Memory B cell (primary cell): ENCODE measurements at places on chromosomes 3 and 15.

DNA sequence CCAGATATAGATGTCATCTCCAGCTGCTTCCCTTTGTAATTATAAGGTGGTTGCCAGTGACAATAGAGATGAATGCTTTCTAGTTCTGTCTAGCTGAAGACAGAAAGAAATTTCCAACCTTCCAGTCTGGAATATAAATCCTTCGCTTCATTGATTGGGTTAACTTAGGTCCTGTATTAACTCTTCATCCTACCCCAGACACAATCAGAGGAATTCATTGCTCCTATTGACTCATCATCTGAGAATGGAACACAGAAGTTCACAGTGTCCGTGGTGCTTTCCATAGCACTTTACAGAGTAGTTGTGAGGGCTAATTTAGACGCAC, 241.4 kb downstream of the NFKBIZ start:
- no peaks in the 10 kb centered on the region for H3K36me3 ChIP-seq
- no peak for DNase-seq
- H3K27ac ChIP-seq: no peak overlapping the region

DNA sequence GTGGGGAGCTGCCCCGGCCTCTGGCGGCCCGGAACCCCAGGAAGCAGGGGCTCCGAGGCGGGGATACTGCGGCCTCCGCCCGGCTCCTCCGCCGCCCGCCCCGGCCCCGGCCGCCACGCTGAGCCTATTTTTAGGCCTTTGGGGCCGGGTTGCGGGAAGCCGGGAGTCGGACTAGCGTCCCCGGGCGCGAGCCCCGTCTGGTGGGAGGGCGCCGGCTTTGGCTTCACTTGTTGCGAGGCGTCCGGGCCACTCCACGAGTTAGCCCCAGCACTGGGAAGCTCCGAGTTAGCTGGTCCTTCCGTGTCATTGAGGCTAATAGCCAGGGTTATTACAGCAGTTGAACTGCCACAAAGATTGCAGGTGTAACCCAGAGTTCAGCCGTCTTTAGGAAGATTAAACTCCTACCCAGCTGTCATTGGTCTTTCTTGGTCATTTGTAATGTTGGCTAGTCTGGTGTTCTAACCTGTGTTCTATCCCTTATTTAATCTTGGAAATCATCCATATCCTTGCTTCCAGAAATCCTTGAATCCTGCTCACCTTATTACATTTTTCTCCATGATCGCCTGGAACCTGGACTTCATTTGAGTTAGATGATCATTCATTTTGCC, 791 bp downstream of the GYG1 start:
- H3K27ac ChIP-seq: peak overlapping the region; percentile 74
- H3K27me3 ChIP-seq: no peaks in the 10 kb centered on the region
- peaks cover 9% of the 10 kb centered on the region for H3K36me3 ChIP-seq
- H3K4me3 ChIP-seq: peak overlapping the region; percentile 72
- peaks cover 15% of the 10 kb centered on the region for H3K4me1 ChIP-seq
- DNase-seq: peak; percentile 33

DNA sequence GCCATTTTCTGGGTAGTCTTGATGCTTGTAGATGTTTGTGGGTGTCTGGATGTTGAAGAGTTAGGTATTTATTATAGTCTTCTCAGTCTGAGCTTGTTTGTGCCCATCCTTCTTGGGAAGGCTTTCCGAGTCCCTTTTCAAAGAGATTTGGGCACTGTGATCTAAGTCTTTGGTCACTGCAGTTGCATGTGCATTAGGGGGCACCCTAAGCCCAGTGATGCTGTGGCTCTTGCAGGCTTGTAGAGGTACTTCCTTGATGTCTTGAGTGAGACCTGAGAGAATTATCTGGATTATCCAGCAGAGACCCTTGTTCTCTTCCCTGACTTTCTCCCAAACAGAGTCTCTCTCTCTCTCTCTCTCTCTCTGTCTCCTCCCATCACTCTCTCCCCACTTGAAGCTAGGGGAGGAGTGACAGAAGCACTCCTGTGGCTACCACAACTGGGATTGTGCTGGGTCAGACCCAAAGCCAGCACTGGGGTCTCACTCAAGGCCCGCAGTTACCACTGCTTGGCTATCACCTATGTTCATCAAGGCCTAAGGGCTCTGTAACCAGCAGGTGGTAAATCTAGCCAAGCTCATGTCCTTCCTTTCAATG, 68.5 kb downstream of the TMCO5A start:
- H3K27ac ChIP-seq: no peak overlapping the region
- peak; percentile 5 for DNase-seq
- peaks cover 5% of the 10 kb centered on the region for H3K27me3 ChIP-seq
- H3K36me3 ChIP-seq: peaks cover 4% of the 10 kb centered on the region
- H3K4me3 ChIP-seq: no peak overlapping the region

DNA sequence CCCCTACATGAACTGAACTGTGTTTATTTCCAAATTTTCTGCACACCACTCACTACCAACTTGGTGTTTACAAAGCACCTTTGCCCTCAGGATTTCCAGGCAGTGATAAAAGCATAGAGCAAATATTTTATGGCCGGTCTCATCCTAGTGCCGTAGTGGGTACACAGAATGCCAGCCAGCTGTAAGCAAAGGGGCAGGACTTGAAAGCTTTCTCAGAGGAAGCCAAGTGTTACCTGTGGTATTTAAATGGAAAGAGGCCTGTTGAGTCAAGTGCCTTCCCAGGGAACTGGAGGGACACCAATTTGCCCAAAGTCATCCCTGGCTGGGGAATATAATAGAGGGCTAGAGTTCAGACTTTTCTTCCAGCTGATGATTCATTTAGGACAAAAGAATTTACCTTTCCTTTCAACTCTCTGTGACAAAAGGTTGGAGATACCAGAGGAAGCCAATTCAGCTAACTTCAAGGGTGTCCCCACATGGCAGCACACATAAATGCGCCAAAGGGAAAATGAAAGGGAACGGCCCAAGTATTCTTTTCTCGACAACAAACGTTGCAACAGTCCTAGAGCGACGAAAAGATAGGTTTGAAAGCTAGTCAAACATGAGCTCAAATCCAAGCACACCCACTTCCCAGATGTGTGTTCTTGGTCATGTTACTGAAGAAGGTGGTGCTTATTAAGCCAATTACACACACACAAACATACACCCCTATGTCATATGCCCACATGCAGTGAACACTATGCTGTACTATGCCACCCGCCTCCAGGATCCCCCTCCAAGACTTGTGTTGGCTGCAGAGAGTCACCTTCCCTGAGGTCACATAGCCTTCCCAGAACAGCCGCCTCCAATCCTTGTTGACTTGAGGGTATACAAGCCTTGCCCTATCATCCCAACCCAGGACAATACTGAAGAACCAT, 27.7 kb downstream of the MAGI1 start:
- no peak overlapping the region for H3K27ac ChIP-seq
- H3K4me3 ChIP-seq: no peak overlapping the region
- no peak for DNase-seq
- H3K4me1 ChIP-seq: no peaks in the 10 kb centered on the region

DNA sequence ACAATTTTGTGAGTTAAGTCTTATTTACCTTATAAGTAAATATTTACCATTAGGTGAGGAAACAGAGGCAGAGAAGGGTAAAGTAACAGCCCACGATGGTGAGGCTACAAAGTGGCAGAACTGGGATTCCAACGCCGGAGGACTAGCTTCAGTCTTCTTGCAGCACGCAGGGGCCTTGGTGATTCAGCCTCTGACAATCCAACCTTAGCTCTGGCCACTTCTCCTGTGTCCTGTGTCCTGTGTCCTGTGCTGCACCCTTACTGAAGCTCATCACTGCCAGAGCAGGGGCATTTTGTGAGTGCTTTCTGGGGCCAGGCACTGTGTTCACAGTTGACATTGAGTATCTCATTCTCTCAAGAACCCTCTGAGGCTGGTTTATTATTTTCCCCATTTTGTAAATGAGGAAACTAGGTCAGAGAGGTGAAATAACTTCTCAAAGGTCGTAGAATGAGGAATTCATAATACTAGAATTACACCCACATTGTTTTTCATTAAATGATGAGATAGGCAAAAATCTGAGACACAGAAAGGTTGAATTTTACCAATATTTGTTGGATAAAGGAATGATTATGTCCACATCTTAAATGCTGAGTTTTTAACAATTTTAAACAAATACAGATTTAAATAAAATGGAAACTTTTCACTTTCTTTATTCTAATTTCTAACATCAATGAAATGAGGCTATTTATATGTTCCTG, 215.9 kb downstream of the BBX start:
- peak overlapping the region; percentile 58 for H3K27ac ChIP-seq
- DNase-seq: no peak
- H3K4me3 ChIP-seq: no peak overlapping the region
- H3K36me3 ChIP-seq: peaks cover 12% of the 10 kb centered on the region
- H3K27me3 ChIP-seq: no peaks in the 10 kb centered on the region
- peaks cover 21% of the 10 kb centered on the region for H3K4me1 ChIP-seq

DNA sequence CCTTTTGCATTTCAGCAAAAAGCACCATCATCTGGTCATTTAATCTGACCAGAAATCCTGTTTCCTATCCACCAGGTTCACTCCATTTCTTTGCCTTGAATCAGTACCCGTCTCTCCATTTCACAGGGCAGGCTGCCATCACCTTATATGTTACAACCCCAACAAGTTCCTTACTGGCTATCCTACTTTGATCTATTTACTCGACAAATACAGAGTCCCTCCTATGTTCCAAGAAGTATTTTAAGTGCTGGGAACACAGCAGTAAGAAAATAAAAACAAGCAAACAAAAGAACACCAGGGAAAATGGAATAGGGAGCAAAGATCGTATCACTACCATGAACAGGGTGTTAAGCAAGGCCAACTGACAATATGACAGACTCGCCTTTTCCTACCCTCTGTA, 295.2 kb upstream of the WNT5A start:
- DNase-seq: no peak
- H3K27ac ChIP-seq: no peak overlapping the region
- H3K4me3 ChIP-seq: no peak overlapping the region

- H3K27ac ChIP-seq: no peak overlapping the region
- peaks cover 9% of the 10 kb centered on the region for H3K27me3 ChIP-seq
- no peak for DNase-seq
Measured at GRCh38 chr3:53794597-53794996, 51.6 kb downstream of the CHDH start.

DNA sequence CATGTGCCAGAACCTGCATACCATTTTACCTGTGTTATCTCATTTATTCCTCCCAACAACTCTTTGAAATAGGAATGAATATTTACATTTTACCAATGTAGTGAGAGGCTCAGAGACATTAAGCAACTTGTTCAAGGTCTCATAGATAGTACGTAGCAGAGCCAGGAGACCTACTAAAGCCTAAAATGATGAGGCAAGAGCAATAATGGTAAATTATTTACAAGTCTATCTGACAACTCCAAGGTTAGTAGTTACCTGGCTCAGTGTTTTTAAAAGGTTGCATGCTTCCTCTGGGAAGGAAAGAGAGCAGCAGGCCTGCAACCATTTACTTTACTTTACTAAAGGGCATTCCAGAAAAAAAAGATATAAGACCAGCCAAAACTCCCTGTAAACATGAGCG, 103.0 kb downstream of the CFAP20DC start:
- peaks cover 6% of the 10 kb centered on the region for H3K4me1 ChIP-seq
- no peaks in the 10 kb centered on the region for H3K27me3 ChIP-seq
- no peaks in the 10 kb centered on the region for H3K36me3 ChIP-seq
- no peak overlapping the region for H3K27ac ChIP-seq
- no peak overlapping the region for H3K4me3 ChIP-seq
- DNase-seq: no peak

DNA sequence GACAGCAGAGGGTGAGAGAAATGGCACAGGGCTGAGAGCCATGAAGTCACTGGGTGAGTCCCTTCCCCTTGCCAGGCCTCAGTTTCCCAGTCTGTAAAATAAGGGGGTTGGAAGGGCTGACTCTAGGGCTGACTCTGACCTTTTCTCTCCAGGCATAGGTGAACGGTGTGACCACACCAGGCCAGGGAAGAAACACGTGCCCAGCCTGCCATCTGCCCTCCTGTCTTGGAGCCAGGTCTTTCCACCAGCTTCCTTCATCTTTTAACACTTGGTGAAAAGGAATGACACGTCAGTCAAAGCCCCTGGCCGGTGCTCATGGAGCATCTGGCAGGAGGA, 74.4 kb downstream of the CPN2 start:
- no peak overlapping the region for H3K4me3 ChIP-seq
- H3K4me1 ChIP-seq: peaks cover 8% of the 10 kb centered on the region
- no peak for DNase-seq
- no peaks in the 10 kb centered on the region for H3K36me3 ChIP-seq

GRCh38 chr15:32838820-32839219, 121.0 kb downstream of the GREM1 start:
- H3K4me3 ChIP-seq: no peak overlapping the region
- H3K4me1 ChIP-seq: peaks cover 16% of the 10 kb centered on the region
- H3K27me3 ChIP-seq: peaks cover 11% of the 10 kb centered on the region
- DNase-seq: no peak
- H3K27ac ChIP-seq: no peak overlapping the region

DNA sequence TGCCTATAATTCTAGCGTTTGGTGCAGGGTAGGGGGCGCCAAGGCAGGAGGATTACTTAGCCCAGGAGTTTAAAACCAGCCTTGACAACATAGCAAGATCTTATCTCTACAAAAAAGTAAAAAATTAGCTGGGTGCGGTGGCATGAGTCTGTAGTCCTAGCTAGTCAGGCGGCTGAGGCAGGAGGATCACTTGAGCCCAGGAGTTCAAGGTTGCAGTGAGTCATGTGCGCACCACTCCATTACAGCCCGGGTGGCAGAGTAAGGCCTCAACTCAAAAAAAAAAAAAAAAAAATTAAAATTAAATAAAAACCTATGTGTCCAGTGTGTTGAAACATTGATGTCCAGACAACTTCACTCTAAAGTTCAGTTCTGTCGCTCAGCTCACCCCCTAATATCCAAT, 78.2 kb upstream of the SOX2 start:
- no peaks in the 10 kb centered on the region for H3K36me3 ChIP-seq
- no peak overlapping the region for H3K27ac ChIP-seq
- peaks cover 4% of the 10 kb centered on the region for H3K27me3 ChIP-seq
- DNase-seq: no peak
- no peaks in the 10 kb centered on the region for H3K4me1 ChIP-seq

DNA sequence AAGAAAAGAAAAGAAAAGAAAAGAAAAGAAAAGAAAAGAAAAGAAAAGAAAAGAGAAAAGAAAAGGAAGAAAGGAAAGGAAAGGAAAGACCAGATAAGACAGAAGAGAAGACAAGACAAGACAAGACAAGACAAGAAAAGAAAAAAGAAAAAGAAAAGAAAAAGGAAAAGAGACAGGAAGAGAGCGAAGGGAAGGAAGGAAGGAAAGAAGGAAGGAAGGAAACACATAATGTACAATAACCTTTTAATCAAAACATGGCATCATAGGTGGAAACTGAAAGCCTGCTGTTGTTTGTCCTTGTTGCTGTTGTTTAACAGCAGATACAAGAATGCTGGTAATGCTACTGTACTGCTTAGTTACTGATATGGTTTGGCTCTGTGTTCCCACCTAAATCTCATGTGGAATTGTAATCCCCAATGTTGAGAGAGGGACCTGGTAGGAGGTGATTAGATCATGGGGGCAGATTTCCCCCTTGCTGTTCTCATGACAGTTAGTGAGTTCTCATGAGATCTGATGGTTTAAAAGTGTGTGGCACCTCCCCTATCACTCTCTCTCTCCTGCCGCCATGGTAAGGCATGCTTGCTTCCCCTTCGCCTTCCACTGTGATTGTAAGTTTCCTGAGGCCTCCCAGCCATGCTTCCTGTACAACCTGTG, 67.3 kb downstream of the MCF2L2 start:
- H3K36me3 ChIP-seq: no peaks in the 10 kb centered on the region
- peaks cover 10% of the 10 kb centered on the region for H3K27me3 ChIP-seq
- DNase-seq: no peak
- no peak overlapping the region for H3K4me3 ChIP-seq
- H3K4me1 ChIP-seq: no peaks in the 10 kb centered on the region
- H3K27ac ChIP-seq: no peak overlapping the region
